ENCODE measurements at places on chromosomes 6 and 20. TPM values are rescaled to one million over a fixed set of nuclear protein-coding genes. Genes with fewer than 3 reads are reported as not detected.

- DNase-seq, result no peak
Measured at GRCh38 chr6:42766163-42766670, 15.6 kb upstream of the BICRAL start.

DNA sequence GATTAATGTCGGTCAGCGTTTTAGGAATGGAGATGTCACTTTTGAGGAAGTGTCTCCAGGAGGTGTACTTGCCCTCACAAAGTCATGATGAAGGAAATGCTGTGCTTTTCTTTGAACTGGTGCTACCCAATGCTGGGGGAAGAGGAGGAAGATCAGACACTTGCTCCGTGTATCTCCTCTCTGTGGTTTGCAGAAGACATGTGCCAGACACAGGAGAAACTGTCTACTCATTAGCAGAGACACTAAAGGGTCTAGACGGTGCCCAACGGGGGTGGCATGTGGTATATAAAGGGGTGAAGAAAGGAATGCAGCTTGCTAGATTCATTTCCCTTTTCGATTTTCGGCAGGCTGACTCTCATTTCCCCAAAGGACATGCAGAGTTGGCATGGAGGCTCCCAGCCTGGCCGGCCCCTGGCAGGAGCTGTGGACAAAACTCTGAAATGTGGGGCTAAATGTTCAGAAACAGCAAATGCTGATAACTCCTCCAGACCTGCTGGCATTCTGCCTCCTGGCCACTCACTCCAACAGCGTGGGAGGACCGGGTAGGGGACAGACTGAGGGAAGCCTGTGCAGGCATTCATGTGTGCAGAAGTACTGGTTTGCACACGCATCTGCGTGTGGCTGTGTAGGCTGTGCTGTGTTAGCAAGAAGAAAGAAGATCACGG lies 59.6 kb upstream of the QKI start:
- peak; percentile 82 for DNase-seq

GRCh38 chr6:45900808-45901752 lies 114.6 kb downstream of the CLIC5 start:
- DNase-seq, result no peak

CST5 gene
- total RNA-seq, result not detected

GRCh38 chr6:19719691-19720128 lies 117.5 kb upstream of the ID4 start:
- DNase-seq, result no peak

- no peak for DNase-seq
Measured at GRCh38 chr20:10201321-10201870, 17.2 kb upstream of the SNAP25 start.

NEDD9 gene
- 10.2 TPM for total RNA-seq

DNA sequence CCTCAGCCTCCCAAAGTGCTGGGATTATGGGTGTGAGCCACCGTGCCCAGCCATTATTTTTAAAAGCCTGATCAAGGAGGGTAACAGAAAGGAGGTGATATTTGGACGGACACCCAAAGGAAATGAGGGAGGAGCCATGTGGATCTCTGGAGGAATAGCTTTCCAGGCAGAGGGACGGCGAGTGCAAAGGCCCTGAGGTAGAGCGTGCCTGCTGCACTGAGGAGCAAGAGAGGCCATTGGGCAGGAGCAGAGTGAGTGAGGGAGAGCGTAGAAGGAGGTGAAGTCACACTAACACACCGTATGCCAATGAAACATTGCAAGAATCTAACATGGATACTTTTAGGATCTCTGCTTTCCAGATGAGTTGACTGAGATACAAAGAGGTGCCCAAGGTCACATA lies 58.9 kb upstream of the ZNFX1 start:
- no peak for DNase-seq

GRCh38 chr20:49167811-49168507 lies 20.2 kb downstream of the STAU1 start:
- DNase-seq, result no peak

DNA sequence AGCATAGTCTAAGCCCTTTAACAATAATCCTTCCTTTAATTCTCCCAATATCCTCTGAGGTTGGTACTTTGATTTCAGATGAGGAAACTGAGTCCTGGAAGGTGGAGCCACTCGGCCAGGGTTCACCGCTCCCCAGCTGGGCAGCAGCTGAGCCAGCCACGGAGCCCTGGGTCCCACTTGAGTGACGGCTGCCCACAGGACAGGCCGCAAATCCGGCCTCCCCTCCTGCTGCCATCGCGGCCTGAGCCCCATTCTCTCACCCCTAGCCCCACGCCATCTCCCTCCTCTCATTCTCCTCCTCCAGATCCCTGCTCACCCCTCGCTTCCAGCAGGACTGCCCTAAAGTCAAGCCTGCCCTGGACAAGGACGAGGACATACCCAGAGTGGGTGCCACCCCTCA lies 41.4 kb downstream of the AGPAT4 start:
- DNase-seq, result no peak

GRIK2 gene
- total RNA-seq, result 1.3 TPM

DNA sequence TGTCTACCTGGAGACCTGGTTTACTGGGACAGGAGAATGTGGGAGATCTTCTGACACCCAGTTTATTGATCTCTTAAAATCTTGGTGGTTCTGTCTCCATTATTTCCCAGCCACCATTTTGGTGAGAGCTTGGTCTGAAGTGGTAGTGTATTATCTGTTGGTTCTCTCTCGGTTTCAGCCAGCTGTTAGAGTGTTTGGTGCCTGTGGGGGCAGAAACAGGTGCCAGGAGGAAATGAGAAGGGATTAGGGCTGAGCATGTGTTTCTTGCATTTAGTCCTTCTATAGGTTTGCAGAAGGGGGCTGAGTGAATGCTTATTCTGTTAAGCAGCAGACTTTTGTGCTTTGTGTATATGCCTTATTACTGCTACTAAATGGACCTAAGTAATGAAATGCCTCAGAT lies 9.6 kb downstream of the JARID2 start:
- no peak for DNase-seq

DNA sequence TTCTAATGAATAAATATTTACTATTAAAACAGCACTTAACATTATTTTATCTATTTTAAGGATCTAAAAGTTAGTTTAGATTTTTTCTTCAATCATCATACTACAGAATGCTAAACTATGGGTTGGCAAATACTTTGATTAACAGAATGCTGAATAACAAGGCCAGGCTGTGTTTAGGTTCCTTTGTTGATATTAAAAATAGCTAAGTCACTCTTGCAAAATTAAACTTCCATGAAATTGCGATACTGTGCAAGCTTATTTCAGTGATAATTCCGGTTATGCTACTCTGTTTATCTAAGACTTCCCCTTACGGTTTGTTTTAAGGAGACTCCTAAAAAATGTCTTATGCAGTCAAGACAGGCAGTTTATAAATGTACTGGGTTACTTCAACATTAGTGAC lies 2.8 kb downstream of the RNF24 start:
- no peak for DNase-seq

DNA sequence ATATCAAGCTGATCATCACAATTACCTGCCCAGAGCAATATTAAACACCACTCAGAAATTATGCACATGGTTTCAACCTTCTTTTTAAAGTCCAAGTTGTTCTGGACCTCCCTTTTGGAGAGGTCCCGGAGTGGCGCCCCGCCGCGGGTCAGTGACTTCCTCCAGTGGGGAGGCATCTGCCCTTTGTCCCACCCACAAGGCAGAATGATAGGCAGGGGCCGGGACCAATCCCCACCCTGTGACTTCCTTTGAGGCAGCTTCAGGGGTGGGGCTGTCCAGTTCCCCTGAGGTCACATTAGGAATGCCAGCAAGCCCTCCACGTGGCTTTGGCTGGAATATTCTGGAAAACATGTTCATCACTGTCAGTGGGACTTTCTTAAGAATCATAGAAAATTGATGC lies 207.0 kb downstream of the ANKRD60 start:
- peak; percentile 57 for DNase-seq

GRCh38 chr6:125228981-125229479 lies 72.7 kb downstream of the HDDC2 start:
- no peak for DNase-seq

DNA sequence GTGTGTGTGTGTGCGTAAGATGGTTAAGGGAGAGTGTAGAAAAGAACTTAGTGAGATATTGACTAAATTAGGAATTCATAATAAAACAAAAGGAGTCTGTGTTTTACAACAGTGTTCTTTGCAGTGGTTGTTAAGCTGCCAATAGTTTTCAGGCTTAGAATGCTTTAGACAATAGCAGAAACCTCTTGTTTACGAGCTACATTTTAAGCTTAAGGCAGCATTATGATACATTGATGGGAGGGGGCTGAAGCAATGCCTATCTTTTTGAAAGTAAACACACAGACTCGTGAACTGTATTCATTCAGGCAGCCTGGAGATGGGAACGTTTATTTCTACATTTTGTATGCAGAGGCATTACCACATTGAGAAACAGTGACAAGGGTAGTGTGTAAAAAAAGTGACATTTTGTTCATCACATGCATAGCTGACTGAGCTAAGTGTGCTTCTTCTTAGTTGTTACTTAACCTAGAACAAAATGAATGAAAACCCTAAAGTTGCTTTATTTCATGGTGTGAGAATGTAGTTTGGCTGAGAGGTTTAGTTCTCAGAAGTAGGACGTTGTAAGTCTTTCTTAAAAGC lies 21.2 kb downstream of the CLVS2 start:
- DNase-seq, result no peak

- peak; percentile 33 for DNase-seq
Measured at GRCh38 chr20:36094497-36094896, 60.0 kb upstream of the EPB41L1 start.

GGT7 gene
- 13.2 TPM for total RNA-seq

DNA sequence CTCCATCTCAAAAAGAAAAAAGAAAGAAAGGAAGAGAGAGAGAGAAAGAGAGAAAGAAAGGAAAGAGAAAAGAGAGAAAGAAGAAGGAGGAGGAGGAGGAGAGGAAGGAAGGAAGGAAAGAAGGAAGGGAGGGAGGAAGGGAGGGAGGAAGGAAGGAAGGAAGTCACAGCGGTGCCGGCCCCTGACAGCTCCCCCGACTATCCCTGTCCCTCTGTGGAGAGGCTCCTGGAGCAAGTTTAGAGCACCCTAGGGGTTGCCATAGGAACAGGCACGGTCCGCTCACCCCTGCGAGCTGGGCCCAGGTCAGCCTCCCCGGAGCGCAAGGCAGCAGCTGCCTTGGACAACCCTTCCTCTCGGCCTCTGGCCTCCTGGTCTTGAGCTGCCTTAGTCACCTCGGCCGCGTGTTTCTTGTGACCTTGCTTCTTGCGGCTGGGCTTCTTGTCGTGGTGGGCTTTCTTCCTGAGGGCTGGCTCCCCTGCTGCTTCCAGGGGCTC lies 6.8 kb downstream of the BNIP5 start:
- DNase-seq, result no peak

DNA sequence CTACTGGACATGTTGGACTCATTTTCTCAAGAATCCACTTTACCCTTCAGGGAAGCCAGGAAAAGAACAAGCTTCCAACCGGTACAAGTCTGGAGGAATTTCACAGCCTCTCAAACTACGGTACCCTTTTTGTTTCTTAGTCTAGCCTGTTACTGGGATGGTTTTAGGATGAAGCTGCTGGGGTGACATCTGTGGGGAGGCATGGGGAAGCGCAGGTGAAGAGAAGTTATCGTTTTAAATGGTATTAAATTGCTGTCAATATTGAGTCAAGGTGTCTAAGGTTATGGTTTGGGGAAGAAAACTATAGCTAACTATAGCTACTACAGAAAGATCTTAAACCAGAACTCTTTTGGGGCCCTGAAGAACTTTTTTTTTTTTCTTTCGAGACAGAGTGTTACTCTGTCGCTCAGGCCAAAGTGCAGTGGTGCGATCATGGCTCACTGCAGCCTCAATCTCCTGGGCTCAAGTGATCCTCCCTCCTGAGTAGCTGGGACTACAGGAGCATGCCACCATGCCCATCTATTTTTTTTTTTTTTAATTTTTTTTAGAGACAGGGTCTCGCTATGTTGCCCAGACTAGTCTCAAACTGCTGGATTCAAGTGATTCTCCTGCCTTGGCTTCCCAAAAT lies 128.7 kb downstream of the RIN2 start:
- no peak for DNase-seq

- no peak for DNase-seq
Measured at GRCh38 chr6:27775796-27776184, 136.4 kb downstream of the OR2B2 start.

SLC17A3 gene
- total RNA-seq, result not detected

MDFI gene
- 0.88 TPM for total RNA-seq

- no peak for DNase-seq
Measured at GRCh38 chr6:87848616-87849015, 146.6 kb upstream of the AKIRIN2 start.

- no peak for DNase-seq
Measured at GRCh38 chr6:148616841-148617240, 130.0 kb upstream of the UST start.

- DNase-seq, result no peak
Measured at GRCh38 chr6:25617997-25618396, 34.0 kb upstream of the SCGN start.

DNA sequence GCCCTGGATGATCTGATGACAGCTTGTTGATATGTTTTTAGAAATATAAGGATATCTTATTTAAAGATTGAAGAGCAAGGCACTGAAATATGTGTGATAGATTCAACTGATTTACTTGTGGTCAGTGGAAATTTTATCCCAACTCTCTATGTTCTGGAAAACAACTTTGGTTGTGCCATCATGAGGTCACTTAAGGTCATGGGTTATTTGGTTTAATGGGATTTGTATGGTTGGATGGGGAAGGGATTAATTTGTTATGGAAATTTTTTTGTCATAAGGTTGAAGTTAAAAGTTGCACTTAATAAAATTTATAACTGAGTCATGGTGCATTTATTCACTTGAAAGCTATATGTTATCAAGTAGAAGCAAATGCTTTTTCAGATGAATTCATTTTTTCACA lies 214.3 kb upstream of the LAMP5 start:
- no peak for DNase-seq

GRCh38 chr6:45498591-45498990 lies 120.9 kb upstream of the SUPT3H start:
- DNase-seq, result no peak

GRCh38 chr20:32229251-32229747 lies 21.6 kb downstream of the POFUT1 start:
- no peak for DNase-seq

GRCh38 chr6:139029470-139030227 lies 1.1 kb downstream of the ABRACL start:
- peak; percentile 61 for DNase-seq

MCCD1 gene
- not detected for total RNA-seq

DNA sequence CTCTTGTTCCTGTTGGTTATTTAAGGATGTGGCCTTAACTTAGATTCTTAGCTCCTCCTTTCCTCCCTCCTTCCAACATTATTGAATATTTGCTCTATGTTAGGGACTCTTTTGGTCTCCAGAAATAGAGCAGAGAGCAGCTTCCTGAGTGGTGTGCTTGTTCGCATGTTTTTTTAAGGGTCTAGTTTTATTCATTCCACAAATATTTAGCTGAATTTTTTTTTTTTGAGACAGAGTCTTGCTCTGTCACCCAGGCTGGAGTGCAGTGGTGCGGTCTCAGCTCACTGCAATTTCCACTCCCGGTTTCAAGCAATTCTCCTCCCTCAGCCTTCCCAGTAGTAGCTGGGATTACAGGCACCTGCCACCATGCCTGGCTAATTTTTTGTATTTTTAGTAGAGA lies 169.2 kb downstream of the ZFAND3 start:
- DNase-seq, result no peak

DNA sequence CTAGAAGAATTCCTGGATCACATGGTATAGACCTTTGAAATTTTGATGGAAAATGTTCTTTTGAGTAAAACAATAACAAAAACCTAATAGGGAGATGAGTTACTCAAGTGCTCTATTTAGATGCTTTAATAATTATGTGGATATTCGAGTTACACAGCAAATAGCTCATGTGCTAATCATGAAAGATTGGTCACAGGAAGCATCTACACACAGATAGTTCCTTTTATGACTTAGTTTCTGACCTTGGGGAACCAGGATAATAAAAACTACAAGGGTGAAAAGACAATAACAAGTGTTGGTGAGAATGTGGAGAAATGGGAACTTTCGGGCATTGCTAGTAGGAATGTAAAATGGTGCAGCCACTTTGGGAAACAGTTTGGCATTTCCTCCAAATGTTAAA lies 19.7 kb downstream of the UBE2V1 start:
- DNase-seq, result no peak

DUSP15 gene
- 1.0 TPM for total RNA-seq

Data from heart left ventricle (tissue), 16 donors.